SK-MEL-5 (cell line): ENCODE measurements at places on chromosomes 4 and X. TPM values are rescaled to one million over a fixed set of nuclear protein-coding genes. Genes with fewer than 3 reads are reported as not detected.
A peak's percentile ranks its signal among the peaks of the same experiment; 100 is the strongest.

DNA sequence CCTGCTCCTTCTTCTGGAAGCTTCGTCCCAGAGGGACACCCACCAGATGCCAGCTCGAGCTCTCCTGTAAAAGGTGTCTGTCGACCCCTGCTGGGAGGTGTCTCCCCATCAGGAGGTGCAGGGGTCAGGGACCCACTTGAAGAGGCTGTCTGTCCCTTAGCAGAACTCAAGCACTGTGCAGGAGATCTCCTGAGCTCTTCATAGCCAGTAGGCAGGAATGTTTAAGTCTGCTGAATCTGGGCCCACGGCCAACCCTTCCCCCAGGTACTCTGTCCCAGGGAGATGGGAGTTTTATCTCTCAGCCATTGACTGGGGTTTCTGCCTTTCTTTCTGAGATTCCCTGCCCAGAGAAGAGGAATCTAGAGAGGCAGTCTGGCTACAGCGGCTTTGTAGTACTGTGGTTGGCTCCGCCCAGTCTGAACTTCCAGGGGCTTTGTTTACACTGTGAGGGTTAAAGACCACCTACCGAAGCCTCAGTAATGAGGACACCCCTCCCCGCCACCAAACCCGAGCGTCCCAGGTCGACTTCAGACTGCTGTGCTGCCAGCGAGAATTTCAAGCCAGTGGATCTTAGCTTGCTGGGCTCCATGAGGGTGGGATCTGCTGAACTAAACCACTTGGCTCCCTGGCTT is 1383.0 kb upstream of the TENM3 start:
- no peak for DNase-seq

GRCh38 chrX:91414713-91415112 is 19.9 kb upstream of the PABPC5 start:
- DNase-seq = peak; percentile 42

DNA sequence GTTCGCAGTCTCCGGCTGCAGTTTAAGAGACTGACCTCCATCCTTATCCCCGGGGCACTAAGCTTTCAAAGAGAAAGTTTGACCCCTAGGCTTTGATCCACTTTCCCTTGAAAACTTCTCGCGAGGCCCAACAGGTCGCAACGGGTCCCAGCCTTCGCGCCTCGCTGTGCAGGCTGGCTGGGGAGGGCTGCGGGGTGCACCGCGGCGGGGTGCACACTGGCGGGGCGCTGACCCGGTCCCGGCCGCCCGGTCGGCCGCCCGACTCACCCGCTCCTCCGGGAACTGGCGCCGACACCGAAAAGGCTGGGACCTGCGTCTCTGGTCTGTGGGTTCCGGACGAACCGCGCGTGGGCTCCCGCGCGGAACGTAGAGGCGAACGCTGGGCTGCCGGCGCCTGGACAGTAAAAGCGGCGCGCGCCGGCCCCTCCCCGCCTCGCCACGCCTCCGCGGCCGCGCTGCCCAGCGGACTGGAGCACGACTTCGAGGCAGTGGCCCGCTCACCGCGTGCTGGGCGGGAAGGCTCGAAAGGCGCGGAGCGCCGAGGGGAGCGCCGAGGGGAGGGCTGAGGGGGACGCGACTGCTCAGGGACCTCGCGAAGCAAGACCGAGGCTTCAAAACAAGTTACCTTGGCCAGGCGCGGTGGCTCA is at the start of gene TAF7L:
Gene TAF7L, minus strand, starts transcription at position 378 of the 647 bp plus-strand sequence. CDS start 3,791 bp downstream, outside the sequence.
- no peak for DNase-seq

Gene FGB
- total RNA-seq = not detected in 2 replicates

GRCh38 chr4:38233727-38234480 is 273.7 kb downstream of the PTTG2 start:
- DNase-seq = no peak

GRCh38 chrX:131270080-131270479 is 19.0 kb downstream of the IGSF1 start:
- no peak for DNase-seq

Gene CTAG1B
- not detected in 2 replicates for total RNA-seq

DNA sequence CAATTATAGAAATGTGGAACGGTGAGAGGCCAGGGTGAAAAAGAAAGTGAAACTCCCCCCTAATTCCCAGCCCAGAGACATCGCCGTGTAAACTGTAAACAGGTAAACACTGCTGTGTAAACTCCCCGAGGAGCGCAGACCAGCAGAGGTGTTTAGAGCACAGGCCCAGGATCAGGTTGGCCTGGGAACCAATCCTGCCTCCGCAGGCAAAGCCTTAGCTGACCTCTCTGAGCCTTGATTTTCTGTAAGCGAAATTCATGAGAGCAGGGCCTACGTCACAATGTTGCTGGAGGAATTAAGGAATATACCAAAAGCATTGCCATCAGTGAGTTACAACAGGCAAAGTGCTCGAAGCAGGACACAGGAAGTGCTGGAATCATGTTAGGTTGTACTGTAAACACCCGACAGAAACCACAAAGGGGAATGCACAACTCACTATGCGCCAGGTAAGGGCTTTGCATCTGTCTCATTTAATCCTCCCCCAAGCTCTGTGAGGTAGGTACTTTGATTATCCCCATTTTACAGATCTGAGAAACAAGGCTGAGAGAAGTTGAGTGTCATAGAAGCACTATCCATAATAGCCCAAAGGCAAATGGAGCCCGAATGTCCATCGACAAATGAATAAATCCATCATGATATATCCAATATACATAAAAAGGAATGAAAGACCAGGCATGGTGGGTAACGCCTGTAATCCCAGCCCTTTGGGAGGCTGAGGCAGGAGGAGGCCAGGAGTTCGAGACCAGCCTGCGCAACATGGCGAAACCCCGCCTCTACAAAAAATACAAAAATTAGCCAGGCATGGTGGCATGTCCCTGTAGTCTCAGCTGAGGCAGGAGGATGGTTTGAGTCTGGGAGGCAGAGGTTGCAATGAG is 30.7 kb upstream of the KIAA0232 start:
- DNase-seq = no peak

GRCh38 chr4:129037093-129037492 is 56.2 kb downstream of the SCLT1 start:
- DNase-seq = no peak

- peak; percentile 94 for DNase-seq
Measured at GRCh38 chrX:13669246-13669737, 16.4 kb downstream of the TCEANC start.

Gene KDR
- 3.4 and 4.2 TPM in 2 replicates for total RNA-seq

GRCh38 chrX:115616943-115617563 is 56.1 kb downstream of the PLS3 start:
- no peak for DNase-seq

DNA sequence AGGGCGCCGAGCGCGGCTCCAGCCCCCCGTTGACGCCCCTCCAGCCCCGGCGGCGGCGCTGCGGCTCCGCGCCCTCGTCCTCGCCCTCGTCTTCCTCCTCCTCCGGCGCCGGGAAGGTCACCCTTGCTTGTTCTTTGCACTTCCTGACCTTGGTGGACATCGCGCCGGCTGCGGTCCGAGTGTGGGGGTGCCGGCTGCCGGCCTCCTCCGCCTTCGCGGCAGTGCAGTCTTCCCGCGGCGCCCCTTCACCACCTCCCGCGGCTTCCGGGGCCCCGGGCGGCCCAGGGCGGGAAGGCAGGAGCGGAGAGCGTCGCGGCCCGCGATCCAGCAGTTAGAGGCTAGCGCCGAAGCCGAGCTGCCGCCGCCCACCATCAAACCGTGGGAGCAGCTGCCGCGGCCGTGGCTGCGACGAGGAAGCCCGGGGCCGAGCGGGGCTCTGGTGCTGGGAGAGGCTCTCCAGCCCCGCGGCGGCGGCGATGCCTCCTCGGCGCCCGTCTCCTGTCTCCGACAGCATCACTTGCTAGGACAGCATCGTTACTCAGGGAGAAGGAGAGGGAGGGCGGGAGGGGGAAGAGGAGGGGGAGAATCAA is at the start of gene TRPC3:
Gene TRPC3, minus strand, starts transcription at position 540 of the 590 bp plus-strand sequence. Its CDS starts 380 bp downstream, at position 160.
- no peak for DNase-seq

Gene TBC1D19
- 10.6 and 12.2 TPM in 2 replicates for total RNA-seq

GRCh38 chr4:6770581-6771228 is 11.8 kb upstream of the KIAA0232 start:
- no peak for DNase-seq

- DNase-seq = peak; percentile 61
Measured at GRCh38 chr4:105140684-105141490, 5.8 kb upstream of the TET2 start.

Gene TMPRSS11B
- not detected in 2 replicates for total RNA-seq

Gene DCLK2
- total RNA-seq = 0.37 and 0.59 TPM in 2 replicates

DNA sequence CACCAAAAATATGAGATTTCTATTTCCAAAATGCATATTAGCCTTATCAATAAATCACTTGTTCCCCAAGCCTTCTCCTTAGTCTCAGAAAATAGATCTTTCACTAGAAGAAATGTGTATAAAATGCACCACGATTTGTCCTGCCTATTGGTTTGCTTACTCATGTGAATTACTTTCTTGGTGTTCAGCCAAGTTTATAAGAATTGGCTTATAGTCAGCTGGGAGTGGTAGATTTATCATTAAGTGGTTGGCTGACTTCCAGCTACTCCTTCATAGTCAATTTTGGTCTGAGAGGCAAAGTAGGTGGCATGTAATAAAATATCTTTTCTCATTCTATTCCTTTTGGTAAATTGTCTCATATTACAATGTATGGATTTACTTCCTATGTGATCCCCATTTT is 1.3 kb downstream of the SULT1E1 start:
- no peak for DNase-seq

DNA sequence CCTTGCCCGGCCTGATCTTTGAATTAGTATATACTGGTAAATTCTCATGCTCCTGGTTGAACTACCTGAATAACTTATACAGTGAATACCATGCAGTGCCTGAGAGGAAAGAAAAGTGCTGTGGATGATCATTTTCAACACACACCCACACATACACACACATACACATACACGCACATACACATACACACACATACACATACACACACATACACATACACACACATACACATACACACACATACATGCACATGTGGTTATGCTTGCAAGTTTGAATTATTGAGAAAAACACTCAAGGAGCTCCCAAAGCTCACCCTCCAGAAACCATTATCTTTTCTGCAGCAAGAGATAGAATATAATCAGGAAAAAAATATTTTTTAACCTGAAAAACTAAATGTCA is 366.9 kb upstream of the RASGEF1B start:
- no peak for DNase-seq

DNA sequence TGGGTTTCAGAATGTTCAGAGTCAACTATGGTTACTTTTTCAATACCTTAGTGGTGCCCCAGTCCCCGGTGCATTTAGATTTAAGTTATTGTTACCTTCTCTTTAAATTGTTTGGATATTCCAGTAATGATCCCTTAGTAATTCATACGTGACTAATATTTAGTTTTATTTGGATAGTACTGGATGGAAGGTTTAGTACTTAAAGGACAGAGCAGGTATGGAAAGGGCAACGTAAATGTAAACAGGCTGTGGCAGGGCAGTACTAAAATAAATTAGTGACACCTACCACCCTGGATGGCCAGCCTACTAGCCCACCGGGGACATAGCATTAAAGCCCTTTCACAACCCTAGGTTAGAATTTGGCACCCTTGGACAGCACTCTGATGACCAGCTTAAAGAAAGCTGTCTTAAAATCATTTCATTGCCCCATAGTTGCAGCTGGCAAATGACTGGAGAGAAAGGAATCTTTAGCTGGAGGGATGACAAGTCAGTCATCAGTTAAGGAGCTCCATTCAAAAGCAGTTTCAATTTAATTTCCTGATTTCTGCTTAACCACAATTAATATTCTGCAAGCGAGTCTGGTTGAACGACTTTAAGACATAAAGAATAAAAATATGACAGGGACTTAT is 16.4 kb downstream of the PLP1 start:
- DNase-seq = peak; percentile 64

DNA sequence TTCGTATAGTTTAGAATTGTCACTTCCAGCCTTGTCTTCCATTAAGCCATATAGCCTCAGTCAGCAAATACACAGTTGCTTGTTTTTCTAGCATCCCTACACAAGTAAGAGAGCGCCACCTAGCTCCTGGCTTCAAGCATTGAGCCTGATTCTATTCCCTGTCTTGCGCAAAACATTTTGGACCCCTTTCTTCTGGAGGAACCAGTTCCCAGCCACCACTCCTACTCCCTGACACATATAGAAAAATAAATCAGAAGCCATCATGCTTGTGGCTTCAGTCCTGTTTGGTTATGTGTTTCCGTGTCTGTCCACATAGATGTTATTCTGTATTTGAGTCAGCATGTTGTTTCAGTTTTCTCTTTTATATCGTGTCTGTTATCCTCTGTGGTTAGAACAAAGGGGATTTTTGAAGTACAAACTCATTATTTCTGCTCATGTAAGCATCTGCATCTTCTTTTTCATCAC is 59.9 kb downstream of the GK start:
- DNase-seq = peak; percentile 75

Gene MID2
- not detected in 2 replicates for total RNA-seq

Gene NAP1L2
- 0.37 and 1.2 TPM in 2 replicates for total RNA-seq

- DNase-seq = peak; percentile 50
Measured at GRCh38 chrX:103531002-103531401, 11.7 kb upstream of the RAB40A start.

DNA sequence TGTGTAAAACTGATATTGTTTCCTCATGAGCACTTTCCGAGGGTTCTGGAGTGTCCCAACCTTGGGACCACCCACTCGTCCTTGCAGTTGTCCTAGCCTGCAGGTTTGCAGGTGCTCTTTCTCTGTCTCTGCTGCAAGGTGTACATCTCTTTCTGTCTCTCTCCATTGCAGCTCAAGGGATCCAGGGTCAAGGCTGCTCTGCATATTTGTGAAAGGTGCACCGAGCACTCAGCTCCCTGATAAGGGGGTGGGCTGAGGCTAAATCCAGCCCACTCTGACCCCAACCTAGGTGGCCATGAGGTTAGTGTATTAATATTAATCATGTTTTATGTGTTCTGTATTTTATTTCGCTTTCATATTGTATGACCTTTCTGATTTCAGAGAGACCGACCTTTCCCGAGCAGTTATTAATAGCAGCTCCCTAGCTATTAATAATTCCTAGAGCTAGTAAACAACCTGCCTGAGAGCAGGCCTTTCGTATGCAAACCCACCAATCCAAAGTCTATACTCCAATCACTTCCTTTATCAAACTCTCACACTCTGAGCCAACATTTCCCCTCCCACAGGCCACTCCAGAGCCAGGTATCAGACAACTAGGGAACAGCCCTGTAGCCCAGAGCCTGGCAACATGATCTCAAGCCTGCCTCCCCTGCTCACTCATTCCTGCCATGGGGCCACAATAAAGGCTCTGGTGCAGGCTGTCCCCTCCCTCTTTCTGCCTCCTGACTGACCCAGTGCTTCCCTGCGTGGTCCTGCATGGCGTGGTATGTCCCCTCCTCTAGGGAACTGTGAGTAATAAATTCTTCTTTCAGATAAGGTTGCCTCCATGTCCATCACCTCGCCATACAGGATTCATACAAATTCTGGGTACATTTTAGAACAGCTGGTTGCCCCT is 73.9 kb downstream of the SLC2A9 start:
- no peak for DNase-seq

GRCh38 chr4:6525474-6525873 is 49.5 kb upstream of the MAN2B2 start:
- DNase-seq = no peak

DNA sequence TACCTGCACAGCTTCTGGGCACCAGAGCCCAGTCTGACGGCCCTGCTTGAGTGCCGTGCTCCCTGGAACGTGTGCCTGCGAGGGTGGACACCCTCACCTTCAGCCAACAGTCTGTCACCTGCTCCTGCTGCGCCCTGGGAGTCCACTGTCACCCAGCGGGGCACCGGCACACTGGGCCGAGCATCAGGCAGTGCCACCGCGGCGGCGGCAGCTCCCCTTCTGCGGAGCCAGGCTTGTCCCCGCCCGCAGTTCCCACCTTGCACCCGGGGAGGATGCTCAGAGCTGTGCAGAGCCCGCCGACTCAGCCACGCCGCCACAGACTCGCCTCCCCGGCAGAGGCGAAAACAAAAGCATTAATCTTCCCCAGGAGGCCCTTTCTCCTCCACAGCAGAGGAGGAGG is 86.8 kb downstream of the ABLIM2 start:
- DNase-seq = no peak

Gene MSX1
- 4.3 and 4.5 TPM in 2 replicates for total RNA-seq
